ENCODE measurements at places on chromosomes 13 and 19.

DNA sequence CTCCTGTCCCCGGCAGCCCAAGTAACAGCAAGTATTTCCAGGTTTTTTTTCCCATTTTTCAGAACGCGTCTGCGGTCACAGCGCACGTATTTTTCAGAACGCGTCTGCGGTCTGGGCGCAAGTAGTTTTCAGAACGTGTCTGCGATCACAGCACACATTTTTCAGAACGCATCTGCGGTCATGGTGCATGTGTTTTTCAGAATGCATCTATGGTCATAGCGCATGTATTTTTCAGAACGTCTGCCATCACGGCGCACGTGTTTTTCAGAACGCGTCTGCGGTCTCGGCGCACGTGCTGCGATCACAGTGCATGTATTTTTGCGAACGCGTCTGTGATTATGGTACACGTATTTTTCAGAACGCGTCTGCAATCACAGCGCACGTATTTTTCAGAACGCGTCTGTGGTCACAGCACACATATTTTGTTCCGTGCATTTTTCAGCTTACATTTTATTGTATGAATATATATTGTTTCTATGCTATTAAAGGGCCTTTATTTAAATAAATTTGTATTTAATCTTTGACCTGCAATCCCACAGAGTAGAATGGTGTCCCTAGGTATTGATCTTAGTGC lies 19.7 kb downstream of the ATP4B start:
- DNase-seq: no peak

DNA sequence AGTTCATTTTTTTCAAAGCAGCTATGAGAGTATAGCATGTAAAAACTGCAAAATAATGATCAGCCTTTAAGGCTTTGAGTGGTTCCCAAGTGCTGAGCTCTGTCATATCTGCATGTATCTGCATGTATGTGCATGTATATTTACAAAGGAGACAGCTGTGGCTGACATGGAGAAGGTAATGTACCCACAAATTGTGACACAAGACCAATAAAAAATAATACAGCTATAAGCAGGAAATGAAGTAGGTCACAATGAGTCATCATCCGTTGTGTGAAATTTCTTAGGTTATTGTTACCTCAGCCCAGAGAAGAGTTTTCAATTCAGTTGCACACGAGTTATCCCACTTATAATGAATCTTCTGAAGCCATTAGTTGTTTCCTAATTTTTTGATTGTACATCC lies 60.9 kb upstream of the MED4 start:
- DNase-seq: peak; percentile 2

DNA sequence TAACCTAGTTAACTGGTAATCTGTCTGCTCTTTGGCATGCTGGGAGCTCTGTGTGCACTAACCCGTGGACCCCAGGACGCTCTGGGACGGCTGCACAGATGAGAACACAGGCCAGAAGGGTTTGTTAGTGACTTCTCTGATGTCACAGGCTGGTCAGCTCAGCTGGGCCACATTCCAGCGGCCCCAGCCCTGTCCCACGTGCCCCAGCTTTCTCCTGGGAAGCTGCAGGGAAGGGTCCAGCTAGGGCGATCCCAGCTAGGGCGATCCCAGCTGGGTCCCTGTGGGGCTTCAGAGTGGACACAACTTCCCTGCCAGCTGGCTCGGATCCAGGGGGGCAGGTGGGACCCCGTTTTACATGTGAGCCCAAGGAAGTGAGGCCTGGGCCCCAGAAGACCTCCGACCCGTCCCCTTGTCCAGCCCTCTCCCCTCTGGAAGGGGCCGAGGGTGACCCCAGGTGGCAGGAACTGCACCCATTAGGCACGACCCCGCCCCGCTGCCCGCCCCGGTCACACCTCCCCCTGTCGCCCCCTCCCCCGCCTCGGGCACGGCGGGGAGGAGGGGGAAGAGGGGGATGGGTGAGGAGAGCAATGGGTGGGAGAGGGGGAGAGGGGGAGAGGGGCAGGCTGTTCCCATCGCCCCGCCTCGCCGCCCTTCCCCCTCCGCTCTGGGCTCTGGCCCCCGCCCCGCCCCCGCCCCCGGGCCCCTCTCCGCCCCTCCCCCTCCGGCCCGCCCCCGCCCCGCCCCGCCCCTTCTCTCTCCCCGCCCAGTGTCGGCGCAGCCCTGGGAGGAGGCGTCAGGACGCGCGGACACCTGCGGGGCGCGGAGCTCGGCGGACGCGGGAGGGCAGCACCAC lies 75.2 kb upstream of the MCF2L start:
- DNase-seq: peak; percentile 13

DNA sequence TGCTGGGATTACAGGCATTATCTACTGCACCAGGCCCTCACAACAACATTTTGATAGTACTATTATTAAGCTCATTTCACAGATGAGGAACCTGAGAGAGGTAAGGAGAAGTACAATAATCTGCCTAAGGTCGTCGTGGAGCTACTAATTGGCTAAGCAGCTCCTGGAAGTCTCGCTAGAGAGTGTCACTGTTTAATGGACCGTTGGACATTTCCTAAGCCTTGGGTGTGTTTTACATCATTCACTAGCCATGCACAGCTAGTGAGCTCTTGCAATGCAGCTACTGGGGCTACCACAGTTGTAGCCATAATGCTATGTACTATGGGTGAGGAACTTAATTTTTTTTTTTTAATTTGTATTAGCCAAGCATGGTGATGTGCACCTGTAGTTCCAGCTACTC lies 34.0 kb upstream of the OR1M1 start:
- no peak for DNase-seq

- DNase-seq: no peak
Observed at GRCh38 chr13:46015366-46015765, 37.2 kb downstream of the ZC3H13 start.

DNA sequence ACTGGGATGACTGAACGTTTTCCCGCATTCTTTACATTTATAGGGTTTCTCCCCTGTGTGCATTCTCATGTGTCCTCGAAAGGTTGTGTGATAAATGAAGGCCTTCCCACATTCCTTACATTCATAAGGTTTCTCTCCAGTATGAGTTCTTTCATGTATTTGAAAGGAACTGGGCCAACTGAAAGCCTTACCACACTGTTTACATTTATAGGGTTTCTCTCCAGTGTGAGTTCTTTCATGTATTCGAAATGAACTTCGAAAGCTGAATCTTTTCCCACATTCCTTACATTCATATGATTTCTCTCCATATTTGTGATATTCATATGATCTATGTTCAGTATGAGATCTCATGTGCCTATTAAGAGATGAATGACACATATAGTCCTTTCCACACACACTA lies 19.4 kb downstream of the ZNF709 start:
- no peak for DNase-seq

- peak; percentile 84 for DNase-seq
Observed at GRCh38 chr19:57613941-57614743, at the start of gene ZNF134. ZNF134 (plus strand) TSS chr19:57614242; CDS start chr19:57619469, 5,227 bp downstream.

- no peak for DNase-seq
Observed at GRCh38 chr19:49802836-49803528, 10.1 kb downstream of the FUZ start.

GRCh38 chr19:10984166-10984735 lies 23.4 kb downstream of the SMARCA4 start:
- no peak for DNase-seq

- no peak for DNase-seq
Observed at GRCh38 chr13:51191743-51192142, 30.5 kb upstream of the FAM124A start.
